ENCODE measurements at places on chromosomes 1 and 21.

GRCh38 chr21:44557491-44558328, 885 bp downstream of the KRTAP10-3 start:
- DNase-seq = no peak

- no peak for DNase-seq
These were observed 109.0 kb downstream of the ETS2 start for GRCh38 chr21:38914528-38915293.

- DNase-seq = no peak
These were observed 25.7 kb upstream of the DEGS1 start for GRCh38 chr1:224157316-224157715.

DNA sequence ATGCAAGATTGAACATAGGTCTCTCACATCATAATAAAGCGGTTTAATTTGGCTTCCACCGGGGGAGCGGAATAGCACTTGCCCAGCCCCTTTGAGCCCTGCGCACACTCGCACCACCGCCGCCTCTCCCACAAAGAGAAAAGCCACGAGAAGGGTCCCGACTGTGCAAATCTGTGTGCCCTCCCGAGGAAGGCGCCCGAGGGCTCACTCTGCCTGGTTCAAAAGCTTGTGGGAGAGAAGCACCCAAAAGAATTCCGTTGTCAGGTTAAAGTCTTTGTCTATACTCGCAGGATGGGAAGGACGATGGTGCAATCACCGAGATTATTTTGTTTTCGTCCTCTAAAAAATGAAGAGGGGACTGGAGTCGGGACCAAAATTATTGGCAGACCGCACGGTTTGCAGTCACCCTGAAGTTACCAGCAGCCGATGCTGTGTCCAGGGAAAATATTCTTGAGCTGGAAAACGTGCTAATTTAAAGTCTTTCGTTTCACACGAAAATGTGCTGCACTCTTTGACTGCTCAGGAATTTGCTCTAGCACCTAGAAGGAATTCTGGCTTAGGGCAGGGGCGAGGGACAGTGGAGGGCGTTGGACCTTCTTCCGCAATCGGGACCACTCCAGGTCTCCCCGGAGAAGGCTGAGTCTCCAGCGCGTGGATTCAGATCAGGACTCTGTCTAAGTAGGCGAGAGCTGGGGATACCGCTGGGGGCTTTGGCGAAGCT, 6.6 kb upstream of the SIM2 start:
- DNase-seq = no peak

DNA sequence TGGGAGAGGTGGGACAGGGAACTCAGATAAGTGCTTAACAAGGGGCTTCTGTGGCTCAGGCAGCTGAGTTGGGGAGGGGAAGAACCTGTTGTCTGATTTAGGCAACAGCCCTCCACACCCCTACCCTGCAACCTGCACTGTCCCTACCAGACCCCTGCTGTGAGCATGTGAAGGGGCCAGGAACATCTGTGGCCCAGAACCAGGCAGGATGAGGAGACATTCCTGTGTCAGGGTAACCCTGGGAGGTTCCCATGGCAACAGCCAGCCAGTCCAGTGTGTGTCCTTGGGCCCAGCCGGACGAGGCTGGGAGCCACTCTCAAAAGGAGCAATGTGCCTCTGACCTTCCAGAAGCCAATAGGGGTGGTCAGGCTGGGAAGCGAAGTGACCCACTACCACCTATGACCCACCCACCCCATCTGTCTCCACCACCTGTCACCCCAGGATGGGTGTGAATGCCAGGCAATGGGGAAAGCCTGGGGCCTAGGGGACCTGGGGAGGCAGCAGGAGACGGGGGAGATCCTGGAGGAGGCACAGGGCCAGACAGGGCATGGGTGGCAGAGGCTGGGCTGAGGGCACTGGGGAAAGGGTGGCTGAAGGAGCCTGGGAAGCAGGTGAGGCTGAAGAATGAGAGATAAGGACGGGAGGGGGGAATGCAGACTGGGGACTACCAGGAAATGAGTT, 5.0 kb upstream of the PMVK start:
- no peak for DNase-seq

DNA sequence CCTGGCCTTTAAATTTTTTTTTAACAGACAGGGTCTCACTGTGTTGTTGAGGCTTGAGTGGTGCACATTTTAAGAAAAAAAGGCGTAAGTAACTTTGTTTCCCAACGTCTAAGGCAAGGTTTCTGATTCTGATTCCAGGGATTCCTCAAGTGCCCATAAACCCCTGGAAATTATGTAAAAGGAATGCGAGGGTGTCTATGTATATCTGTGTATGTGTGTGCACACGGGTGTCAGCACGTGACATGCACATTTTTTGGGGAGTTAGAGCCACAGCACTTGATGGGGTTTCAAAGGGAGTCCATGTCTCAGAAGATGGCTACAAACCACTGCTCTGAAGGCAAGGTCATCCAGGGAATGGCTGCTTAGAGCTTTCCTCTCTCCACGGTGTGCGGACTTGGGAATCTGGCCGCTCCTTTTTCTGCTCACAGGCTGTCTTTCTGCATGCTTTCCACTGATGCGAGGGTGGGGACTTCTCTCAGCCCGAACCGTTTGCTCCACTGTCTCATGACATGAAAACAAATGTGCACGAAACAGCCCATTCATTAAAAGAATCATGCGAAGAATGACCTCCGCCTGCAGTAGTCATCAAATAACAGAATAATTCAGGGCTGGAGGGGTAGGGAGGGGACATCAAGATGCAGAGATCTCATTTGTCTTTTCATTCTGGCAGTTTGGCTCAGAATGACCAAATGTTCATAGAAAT, 18.7 kb upstream of the RERE start:
- DNase-seq = no peak

DNA sequence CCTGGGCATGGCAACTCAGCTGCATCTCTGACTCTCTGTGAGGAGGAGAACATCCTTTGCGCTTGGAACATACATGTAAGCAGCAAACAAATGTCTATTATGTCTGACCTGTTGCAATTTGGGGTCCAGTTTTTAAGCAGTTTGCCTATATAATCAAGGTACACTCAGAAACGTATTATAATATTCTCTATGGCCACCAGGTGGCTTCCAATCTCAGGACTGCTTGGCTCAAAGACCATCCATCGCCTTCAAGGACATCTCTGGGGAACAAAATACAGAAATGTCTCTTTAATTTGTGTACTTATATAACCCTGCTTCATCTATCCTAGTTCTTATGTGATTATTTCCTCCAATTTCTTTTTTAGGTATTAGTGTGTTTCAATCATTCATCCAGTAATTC, 227.2 kb downstream of the OLFM3 start:
- DNase-seq = peak; percentile 19

DNA sequence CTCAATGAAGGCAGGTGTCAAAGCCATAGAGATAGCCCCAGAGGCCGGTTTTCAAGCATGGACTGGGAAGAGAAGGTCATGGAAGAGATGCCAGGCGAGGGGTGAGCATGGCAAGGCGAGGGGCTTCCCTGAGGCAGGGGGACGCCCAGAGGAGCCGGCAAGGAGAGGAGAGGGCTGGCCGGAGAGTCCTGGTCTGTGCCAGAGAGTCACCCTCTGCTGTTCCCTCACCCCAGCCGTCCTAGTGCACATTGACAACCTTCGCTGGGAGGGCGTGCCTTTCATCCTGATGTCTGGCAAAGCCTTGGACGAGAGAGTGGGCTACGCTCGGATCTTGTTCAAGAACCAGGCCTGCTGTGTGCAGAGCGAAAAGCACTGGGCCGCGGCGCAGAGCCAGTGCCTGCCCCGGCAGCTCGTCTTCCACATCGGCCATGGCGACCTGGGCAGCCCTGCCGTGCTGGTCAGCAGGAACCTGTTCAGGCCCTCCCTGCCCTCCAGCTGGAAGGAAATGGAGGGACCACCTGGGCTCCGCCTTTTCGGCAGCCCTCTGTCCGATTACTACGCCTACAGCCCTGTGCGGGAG, 28.8 kb downstream of the H6PD start:
- no peak for DNase-seq

DNA sequence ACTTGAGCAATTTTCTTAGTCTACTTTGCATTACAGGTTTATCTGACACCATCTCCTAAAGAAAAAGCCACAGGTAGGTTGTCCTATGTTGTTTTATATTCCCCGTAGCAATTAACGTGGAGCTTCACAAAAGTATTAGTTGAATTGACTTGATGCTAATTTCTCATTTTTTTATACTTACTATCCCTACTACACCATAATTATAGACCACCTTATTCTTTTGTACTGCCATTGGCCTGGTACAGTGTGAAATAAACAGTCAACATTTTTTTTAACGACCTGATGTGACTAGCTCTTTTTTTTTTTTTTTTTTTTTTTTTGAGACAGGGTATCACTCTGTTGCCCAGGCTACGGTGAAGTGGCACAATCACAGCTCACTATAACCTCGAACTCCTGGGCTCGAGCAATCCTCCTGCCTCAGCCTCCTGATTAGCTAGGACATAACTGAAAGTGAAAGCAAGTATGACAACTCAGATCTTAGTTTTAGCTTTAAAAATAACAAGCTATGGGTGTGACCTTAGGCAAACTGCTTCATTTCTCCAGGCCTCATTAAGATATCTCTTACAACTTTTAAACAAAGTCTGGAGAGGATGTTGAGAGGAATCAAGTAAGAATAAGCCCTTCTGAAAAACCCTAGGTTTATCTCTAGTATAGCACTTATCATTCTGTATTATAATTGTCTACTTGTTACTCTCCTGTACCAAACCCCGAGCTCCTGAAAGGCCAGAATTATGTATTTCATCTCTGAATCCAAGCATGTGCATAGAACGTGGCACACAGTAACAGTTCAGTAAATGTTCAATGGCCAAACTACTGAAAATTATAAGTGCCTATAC, 49.5 kb downstream of the LUZP1 start:
- no peak for DNase-seq

DNA sequence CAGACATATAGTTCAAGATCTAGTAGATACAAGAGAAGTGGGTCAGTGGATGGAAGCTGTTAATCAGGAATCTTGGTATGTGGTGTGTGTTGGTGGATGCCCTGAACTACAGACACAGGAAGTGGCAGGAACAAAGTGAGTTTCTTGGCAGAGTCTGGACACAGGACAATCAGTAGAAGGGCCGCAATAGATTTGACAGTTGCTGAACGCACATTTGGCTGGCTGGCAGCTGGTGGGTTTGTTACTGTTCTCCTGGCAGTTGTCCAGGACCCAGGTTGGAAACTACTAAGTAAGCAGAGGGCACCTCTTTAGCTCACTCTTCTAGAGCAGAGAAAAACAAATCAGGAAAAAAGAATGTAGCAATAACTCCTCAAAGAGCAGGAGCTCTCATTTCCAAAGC, 13.2 kb downstream of the KRTAP26-1 start:
- DNase-seq = no peak

- DNase-seq = no peak
These were observed 93.7 kb downstream of the CTH start for GRCh38 chr1:70504821-70505193.

- DNase-seq = no peak
These were observed 100.2 kb downstream of the OMA1 start for GRCh38 chr1:58446368-58446767.

DNA sequence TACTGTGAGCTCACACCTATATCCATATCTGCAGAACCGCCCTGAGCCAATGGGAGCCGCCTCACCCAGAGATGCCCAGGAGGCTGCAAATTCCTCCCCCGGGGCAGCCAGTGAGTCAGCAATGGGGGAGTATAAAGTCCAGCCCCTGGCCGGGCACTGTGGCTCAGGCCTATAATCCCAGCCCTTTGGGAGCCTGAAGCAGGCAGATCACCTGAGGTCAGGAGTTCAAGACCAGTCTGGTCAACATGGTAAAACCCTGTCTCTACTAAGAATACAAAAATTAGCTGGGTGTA, 5.0 kb upstream of the CLCNKB start:
- no peak for DNase-seq

DNA sequence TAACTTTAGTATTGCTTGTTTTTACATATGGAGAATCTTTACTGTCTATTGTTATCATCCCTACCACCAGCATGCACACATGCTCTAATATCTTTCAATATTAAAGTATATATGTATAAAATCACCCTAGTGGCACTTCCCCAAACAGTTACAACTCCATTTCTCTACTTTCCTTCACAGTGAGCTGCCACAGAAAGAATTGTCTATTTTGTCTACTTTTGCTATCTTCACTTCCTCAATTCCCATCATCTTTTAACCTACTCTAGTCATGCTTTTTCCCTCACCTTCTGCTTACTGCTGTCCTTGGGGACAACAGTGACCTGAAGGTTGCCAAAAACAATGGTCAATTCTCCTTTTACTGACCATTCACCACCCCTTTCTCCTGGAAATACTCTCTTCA, 59.2 kb downstream of the VCAM1 start:
- DNase-seq = no peak

DNA sequence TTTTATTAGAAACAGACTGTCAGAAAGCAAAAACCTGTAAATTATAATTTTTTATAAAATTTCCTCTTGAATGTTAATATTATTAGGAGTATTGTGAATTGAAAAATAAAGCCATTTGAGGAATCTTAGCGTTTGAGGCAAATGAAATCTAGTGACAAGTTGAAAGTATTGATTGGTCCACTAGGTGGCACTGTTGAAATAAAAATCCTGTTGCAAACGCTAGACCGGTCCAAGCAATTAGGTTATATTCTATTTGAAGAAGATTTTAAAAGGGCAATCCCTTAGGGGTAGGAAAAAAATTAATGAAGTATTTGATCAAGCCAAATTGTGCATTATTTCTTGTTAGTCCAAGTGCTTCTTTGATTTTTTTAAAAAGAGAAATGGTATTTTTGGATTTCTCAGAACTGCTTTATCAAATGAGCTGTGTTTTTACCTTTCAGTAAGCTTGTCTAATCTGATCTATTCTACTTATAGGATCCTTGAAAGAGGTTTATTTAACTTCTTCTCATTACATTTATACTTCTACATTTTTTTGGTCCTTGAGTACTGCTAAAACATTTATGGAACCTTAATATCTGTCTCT, 57.7 kb downstream of the ATG4C start:
- DNase-seq = peak; percentile 72

- peak; percentile 47 for DNase-seq
These were observed at the start of gene PRRX1 for GRCh38 chr1:170664093-170664827. Gene PRRX1 (plus strand): TSS chr1:170664131. CDS start chr1:170664219, 88 bp downstream.

DNA sequence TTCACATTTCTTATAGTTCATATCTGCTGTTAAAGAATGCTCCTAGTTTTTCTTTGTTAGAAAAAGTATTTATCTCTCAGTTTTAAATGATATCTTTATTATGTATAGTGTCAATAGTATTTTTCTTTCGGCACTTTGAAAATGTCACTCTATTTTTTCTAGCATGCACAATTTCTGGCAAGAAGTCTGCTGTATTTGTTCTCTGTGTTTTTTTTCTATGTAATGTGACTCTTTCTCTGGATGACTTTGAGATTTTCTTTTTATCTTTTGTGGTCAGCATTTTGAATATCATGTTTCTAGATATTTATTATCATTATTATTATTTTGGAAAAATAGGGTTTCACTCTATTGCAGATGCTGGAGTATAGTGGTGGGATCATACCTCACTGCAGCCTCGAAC, 285.2 kb downstream of the PTGER3 start:
- DNase-seq = no peak

- no peak for DNase-seq
These were observed 25.4 kb downstream of the IVNS1ABP start for GRCh38 chr1:185291652-185292051.

- DNase-seq = no peak
These were observed 68.4 kb downstream of the TLR5 start for GRCh38 chr1:223074445-223075300.

- DNase-seq = no peak
These were observed 75.8 kb downstream of the ATP1A1 start for GRCh38 chr1:116448785-116449385.

- no peak for DNase-seq
These were observed 104.8 kb upstream of the POU3F1 start for GRCh38 chr1:38151399-38151798.

GRCh38 chr1:46536527-46536926, 14.9 kb downstream of the KNCN start:
- no peak for DNase-seq
